Dorsolateral prefrontal cortex (tissue), 122 donors: ENCODE measurements at places on chromosomes 11 and 22. TPM values are rescaled to one million over a fixed set of nuclear protein-coding genes. Genes with fewer than 3 reads are reported as not detected.

CRKL gene
- 95.2 TPM for total RNA-seq

GVQW3 gene
- 14.4 TPM for total RNA-seq

TYR gene
- not detected for total RNA-seq

CHEK1 gene
- 3.4 TPM for total RNA-seq

EXPH5 gene
- 7.4 TPM for total RNA-seq

RGL4 gene
- not detected for total RNA-seq

NPTXR gene
- total RNA-seq, result 215 TPM

GRCh38 chr11:27861706-27862430 is 161.6 kb upstream of the BDNF start:
- DNase-seq, result no peak

- no peak for DNase-seq
These were observed 28.4 kb upstream of the SYT7 start for GRCh38 chr11:61609000-61609979.

- DNase-seq, result no peak
These were observed at the start of gene PGGHG for GRCh38 chr11:288478-289397. TSS of gene PGGHG (plus strand) at chr11:289126. CDS start at chr11:289817, 691 bp downstream.

DNA sequence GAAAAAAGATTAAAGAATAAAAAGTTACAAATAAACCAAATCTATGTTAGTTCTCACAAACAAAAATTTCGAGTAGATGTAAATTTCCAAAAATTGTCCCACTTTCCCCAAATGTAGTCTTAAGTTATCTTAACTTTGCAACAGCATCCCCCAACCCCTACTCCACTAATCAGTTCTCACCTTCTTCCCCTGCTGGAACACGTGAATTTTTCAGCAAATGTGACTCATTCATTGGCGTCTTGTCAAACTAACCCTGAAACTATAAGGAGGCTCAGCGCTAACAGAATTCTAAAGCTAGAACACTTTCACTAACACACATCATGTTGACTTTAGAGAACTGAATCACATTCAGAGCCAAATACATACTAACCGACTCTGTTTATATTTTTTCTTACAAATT is 46.1 kb downstream of the PHF21A start:
- no peak for DNase-seq

GRCh38 chr11:34566208-34566551 is 52.6 kb upstream of the ELF5 start:
- no peak for DNase-seq

DNA sequence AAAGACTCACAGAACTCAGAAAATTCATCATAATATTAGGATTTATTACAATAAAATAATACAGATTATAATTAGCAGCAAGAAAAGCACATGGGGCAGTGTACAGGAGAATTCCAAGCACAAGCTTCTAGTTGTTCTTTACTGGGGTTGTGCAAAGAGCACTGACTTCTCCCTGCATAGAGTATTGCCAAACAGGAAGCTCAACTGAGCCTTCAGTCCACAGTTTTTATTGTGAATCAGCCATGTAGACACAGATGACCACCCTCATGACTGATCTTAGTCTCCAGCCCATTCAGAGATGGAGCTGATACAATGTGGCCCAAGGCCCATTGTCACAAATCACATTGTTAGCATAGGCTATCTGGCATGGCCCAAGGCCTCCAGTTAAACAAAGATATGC is 798.9 kb downstream of the KCNA4 start:
- DNase-seq, result no peak

DNA sequence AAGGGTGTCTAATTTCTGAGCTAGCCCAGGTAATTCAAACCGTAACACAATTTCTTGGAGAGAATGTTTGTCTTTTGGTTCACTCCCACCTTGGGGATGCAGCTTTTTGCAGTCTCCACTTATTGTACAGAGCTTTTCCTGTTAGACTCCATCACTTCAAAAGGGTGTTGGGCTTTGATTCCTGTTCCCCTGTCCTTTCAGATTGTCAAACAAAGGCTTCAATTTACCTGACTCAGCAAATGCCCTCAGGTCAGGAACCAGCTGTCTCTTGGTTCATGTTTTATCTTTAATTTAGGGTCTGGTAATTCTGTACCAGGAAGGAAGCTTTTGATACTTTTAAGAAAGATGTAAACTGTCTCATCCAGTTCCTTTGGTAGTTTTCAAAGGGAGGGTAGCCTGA is 880.6 kb downstream of the NTM start:
- DNase-seq, result no peak

DNA sequence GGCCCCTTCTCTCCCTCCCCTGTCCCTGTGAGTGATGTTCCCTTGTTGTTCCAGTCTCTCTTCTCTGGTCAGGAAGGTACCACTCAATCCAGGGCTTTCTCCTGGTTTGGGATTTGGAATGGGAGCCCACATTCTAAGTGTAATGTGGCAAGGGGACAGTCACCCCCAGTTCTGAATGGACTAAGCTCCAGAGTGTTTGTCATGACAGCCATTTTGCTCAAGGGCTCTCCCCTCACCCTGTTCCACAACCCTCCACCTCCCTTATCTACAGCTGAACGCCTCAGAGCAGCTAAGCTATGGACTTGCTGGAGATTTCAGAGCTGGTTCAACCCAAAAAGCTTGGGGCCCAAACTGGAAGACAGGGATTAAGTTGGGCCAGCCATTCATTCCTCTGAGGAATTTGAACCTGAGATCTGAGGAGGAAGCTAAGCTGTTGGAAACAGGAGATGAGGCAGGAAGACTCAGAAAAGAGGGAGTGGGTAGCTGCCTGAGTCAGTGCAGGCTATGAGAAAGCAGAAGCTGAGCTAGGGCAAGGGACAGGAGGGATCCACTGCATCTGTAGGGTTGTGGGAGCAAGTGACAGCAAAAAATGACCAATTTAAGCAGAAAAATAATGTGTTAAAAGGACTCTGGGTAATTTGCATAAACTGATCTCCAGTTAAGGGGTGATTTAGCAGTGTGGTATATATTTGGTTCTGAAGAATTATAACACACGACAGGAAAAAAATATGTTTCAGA is 22.9 kb upstream of the FCHSD2 start:
- no peak for DNase-seq

GRCh38 chr11:36702330-36703054 is 104.5 kb upstream of the RAG2 start:
- DNase-seq, result no peak

DNA sequence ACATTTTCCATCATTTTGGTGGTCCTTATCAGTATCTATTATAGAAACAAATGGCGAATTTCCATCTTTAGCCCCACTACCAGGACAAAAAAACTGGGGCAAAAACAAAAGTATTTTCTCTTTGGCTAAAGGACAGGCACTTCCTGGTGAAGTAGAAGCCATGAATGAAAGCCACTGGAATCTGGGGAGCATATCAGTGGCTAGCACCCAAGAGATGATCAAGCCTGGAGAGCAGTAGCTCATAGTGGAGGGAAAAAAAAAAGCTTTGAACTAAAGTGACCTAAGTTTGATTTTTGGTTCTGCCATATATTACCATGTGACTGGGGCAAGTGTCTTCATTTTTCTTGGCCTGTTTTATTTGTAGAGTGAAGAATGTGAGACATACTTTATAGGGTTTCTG is 272.3 kb downstream of the GUCY1A2 start:
- DNase-seq, result no peak

- DNase-seq, result no peak
These were observed 65.9 kb downstream of the MED15 start for GRCh38 chr22:20573176-20573832.

DNA sequence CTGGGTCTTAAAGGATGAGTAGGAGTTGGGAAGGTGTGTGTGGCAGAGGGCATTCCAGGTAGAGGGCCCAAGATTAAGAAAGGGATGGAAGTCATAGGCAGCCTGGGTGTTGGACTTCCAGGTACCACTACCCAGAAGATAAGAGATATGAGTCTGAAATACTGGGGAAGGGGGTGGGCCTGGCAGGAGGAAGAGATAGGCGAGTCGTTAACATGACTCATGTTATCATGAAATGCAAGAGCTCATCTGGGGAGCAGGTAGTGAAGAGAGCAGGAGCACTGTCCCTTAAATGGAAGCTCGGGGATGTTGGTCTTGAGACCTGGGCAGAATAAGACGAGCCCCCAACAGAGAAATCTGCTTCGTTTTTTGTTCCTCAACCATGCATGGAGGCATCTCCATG is 10.2 kb downstream of the ZC3H7B start:
- DNase-seq, result no peak

DNA sequence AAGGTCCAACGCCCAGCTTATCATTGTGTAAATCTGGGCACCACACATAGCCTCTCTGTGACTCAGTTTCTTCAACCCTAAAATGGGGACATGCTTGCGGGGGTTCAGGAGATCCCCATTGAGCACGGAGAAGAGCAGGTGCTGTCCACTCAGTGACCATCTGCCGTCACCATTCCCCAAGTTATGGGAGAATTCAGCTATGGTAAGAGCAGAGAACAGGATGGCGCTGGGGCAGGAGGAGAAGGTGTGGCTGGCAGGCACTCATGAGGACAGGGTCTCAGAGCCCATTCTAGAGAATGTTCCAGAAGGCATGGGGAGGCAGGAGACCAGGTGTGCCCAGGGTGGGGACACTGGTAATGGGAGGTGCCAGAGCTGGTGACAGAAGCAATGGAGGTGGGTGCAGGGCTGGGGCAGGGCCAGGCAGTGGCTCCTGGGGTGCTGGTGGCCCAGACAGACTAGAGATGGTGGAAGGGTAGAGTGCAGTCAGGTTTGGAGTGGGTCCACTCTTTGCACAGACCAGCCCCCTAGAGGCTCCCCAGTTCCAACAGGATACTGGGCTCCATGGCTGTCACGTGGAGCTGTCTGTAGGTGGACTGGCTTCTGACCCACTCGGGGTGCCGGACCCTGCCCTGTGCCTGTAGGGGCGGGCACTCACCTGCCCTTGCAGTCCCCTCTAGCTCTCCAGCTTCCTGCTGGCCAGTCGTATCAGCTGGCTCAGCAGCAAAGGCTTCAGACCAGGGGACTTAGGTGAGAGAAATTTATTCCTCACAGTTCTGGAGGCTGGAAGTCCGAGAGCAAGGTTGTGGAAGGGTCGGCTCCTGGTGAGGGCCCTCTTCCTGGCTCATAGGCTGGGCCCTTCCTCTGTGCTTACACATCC is 84.7 kb downstream of the CDKN1C start:
- DNase-seq, result no peak

- DNase-seq, result no peak
These were observed 14.1 kb downstream of the DEAF1 start for GRCh38 chr11:680970-681369.

- peak; percentile 77 for DNase-seq
These were observed at the start of gene SCYL1 for GRCh38 chr11:65524741-65525545. TSS of gene SCYL1 (plus strand) at chr11:65525083. CDS start at chr11:65525154, 71 bp downstream.
